ENCODE measurements at places on chromosomes 2 and 18.

- DNase-seq = no peak
Observed at GRCh38 chr2:170332676-170333402, 154.9 kb downstream of the MYO3B start.

DNA sequence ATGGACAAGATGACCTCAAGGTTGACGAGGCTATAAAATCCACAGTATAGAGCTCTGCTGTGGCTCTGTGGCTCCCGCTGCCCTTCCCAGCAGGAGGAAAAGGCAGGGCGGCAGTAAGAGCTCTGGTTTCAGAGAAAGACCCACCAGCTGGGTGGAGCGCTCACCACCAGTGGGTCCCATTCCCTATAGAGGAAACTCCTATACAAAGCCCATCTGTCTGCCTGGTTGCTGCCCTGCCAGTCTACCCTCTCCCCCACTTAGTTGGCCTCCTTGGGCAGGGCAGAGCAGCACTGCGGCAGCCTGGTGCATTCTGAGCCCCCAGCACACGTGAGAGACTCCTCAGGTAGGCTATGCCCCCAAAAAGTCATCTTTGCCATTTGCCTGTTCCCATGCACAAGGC lies 26.5 kb downstream of the TNS1 start:
- no peak for DNase-seq

- no peak for DNase-seq
Observed at GRCh38 chr18:44938720-44939665, 258.3 kb downstream of the SETBP1 start.

DNA sequence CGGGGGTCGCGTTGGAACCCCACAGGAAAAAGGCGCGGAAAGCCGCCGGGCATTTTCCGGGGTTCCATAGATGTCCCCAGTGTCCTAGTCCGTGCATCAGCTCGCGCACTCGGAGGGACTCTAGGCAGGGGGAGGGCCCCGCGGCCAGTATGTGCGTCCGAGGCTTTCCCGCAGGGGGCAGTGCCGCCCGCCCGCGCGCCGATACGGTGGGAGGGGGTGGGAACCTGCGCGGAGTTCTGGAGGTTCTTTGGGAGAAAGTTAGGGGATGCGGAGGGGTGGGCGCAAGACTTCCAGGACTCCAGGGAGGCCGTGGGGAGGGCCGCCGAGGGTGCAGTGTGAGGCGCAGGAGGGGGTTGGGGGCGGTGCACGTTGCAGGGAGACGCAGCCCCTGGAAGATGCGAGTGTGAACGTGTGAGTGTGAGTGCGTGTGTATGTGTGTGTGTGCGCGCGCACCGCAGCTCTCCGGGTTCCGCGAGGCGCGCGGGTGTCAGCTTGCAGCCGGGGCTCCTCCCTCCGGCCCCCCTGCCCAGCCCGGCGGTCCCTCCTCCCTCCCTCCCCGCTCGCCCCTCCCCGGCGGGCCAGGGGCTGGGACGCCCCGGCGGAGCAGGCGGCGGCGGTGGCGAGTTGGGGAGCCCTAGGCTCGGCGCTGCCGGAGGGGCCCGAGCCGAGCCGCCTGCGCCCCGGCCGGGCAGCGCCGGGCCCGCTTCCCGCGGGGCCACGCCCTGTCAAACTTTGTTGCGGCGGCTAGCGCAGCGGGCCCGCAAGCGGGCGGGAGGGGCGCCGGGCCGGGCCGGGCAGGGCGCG lies at the start of gene TCF7L1:
TSS of gene TCF7L1 (plus strand) at position 559 of the 804 bp plus-strand sequence. CDS start 293 bp downstream, outside the sequence.
- DNase-seq = peak; percentile 84

DNA sequence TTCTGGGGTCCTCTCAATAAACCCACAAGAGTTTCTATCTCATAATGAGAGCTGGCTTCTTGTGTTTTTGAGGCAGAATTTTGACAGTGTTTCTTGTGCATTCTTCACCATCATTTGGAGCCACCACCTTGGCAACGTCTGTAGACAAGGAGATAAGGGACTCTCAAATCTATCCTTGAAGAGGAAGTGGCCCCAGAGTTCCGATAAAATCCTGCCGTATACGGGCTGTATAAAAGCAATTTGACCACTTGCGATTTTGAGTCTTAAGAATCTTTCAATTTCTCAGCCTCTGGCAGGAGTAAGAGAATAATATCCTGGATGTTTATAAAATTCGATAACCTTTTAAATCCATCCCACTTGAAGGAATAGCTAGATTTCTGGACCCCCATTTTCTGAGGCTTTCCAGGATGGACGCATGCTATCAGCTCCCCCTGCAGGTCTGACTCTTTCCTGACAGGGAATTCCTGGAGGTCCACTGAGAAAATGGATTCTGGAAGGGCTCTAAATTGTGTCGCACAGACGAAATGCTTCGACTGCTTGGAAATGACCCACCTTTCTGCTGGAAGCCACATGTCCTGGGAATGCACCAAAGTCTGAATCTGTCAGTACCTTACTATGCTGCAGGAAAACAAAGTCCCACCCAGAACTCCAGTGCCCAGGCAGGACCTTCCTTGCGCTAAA lies 54.1 kb downstream of the E2F6 start:
- no peak for DNase-seq

DNA sequence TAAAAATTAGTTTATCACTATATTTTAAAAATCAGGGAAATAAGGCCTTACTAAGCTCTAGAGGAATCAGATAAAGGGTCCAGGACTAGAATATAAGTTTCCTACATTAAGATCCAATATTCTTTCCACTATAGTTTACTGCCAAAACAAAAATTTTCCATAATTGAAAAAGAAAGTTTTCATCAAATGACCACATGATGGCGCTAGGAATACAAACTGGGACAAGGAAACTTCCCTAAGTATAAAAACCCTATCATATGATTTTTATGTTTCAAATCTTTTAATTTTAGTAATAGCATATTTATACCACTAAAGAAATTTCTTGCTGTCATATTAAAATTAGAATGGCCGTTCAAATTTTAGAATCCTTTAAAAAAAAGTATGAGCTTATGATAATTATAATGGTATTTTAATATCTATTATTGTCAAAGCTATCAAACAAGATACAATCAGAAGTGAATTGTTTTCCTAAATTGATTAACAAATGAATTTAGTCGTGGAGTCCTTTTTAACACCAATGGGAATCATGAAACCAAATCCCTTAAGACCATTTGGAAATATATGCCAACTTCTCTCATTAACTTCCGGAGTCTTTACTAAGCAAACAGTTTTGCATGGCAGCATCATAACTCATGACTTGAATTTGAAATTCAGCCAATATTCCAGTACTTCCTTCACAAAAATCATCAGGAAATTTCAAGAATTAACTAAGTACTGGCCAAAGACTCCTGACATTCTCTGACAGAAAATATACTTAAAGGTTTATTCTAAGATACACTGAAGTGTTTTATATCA lies 70.3 kb downstream of the SCN1A start:
- DNase-seq = no peak

- no peak for DNase-seq
Observed at GRCh38 chr2:43879261-43879660, 40.5 kb downstream of the ABCG8 start.

DNA sequence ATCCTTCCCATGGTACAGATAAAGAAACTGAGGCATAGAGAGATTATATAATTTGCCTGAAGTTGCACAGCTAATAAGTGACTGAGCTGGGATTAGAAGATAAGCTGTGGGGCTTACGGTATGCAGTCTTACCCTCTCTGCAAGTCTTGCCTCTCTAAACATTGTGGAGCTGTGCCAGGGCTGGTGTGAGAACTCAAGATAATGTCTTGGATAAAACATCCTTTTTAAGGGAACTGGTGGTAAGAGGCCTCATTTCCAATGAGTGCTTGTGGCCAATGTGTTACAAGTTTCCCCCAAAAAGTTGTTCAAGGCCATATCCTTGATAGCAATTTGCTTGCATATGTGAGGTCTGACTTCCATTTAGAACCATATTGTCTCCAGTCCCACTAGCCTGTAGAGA lies 84.3 kb upstream of the ETAA1 start:
- no peak for DNase-seq

DNA sequence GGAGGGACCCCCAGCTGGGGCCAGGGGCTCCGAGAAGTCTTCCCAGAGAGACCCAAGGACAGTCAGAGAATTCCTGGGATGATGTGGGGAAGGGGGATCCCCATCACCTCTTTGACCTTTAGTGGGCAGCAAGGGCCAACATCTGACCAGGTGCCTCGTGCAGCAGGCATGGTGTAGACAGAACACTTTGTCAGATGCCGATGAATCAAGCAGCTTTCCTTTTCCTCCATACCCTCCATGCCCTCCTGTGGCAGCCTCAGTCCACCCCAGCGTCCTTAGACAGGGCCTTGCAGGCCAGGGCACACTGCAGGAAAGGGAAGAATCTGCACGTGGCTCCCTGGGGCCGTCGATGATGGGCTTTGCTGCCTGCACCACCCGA lies 26.3 kb downstream of the GPR55 start:
- no peak for DNase-seq

DNA sequence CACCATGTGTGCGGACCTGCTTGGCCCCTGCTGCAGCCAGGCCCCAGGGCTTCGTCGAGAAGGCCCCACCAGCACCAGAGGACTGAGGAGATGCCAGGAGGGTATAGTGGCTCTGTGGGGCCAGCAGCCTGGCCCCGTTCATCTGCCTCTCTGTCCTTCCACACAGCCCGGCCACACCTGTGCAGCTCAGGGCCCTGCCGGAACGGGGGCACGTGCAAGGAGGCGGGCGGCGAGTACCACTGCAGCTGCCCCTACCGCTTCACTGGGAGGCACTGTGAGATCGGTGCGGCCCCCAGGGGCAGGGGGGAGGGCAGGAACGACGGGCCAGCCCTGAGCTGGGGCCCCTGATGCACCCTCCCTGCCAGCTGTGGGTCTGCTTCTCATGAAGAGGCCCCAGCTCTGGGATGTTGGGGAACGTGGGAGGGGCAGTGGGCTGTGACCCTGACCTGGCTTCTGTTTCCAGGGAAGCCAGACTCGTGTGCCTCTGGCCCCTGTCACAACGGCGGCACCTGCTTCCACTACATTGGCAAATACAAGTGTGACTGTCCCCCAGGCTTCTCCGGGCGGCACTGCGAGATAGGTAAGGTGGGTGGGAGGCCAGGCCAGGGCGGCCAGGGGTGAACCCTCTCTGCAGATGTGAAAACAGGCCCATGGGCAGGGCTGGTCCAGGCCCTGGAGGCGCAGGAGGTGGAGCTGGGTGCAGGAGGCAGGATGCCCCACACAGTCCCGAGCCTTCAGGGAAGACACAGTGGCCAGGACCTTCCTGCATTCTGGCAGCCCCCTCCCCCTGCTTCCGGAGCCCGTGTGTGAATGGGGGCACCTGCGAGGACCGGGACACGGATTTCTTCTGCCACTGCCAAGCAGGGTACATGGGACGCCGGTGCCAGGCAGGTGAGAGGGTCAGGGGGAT lies 50.3 kb downstream of the MTERF4 start:
- DNase-seq = no peak

DNA sequence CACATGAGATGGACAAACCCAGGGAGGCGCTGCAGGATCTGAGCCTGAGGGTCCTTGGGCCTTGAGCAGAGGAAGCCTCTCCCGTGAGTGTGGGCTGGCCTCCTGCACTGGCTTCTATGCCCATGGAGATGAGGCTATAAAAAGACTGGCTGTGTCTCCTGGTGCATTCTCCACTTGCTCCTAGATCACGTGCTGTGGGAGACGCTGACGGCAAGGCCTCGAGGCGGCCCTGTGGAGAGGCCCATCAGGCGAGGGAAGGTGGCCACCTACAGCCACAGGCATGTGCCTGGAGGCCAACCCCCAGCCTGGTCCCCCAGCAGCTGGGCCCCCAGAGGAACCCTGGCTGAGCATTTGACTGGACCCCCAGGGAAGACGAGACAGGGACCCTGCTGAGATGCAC lies 198.9 kb downstream of the TWIST2 start:
- no peak for DNase-seq

DNA sequence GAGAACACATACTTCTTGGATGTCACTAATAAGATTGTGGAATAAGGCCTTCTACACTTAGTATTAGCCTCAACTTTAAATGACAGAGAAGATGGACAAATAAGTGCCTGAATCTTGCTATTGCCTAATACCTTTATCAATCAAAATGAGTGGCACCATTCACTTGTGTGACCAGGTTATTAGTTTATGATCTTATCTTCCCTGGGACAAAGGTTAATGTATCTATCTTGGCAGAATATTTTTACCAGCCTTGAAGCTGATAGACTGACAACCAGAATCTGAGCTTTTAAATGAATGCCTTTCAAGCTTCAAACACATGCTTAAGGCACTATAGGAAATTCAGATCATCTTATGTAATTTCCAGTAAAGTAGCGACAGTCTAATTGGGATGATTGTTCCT lies 202.9 kb downstream of the CCDC85A start:
- no peak for DNase-seq

GRCh38 chr18:57087644-57088376 lies 59.1 kb upstream of the BOD1L2 start:
- no peak for DNase-seq

All from right renal pelvis (tissue), 4 donors.